ENCODE measurements at places on chromosomes 16 and 17. TPM values are rescaled to one million over a fixed set of nuclear protein-coding genes. Genes with fewer than 3 reads are reported as not detected.

ITGB3 gene
- total RNA-seq = 38.3 TPM

SKAP1 gene
- total RNA-seq = not detected

DNAI2 gene
- not detected for total RNA-seq

SLC25A39 gene
- total RNA-seq = 102 TPM

SARM1 gene
- 14.9 TPM for total RNA-seq

OR1A1 gene
- total RNA-seq = not detected

SERPINF2 gene
- total RNA-seq = 0.20 TPM

OTOA gene
- 0.07 TPM for total RNA-seq

CYB5B gene
- 68.7 TPM for total RNA-seq

CES1 gene
- 5.8 TPM for total RNA-seq

Measured in smooth muscle cell of the pulmonary artery (primary cell).